NCI-H1048 (cell line): ENCODE measurements at places on chromosomes 16 and 17.

DNA sequence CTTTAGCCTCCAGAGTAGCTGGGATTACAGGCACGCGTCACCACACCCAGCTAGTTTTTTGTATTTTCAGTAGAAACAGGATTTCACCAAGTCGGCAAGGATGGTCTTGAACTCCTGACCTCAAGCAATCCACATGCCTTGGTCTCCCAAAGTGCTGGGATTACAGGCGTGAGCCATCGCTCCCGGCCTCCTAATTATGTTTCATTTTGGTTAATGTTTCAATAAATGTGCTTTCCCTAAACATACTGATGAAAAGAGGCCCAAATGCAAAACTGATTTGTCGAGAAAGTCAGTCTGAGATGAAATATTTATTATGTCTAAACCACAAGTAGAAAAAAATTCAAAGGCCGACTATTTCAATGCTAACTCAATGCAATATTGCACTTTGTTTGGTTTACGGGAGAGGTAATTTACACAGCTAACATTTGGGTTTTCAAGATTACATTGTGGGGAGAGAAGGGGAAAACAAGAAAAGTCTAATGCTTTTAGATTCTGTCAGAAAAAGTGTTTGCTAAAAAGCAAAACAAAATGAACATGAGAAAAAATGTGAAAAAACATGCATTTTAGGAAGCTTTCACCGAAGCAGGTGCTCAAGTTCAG, 9.8 kb downstream of the STAT3 start:
- DNase-seq: no peak

DNA sequence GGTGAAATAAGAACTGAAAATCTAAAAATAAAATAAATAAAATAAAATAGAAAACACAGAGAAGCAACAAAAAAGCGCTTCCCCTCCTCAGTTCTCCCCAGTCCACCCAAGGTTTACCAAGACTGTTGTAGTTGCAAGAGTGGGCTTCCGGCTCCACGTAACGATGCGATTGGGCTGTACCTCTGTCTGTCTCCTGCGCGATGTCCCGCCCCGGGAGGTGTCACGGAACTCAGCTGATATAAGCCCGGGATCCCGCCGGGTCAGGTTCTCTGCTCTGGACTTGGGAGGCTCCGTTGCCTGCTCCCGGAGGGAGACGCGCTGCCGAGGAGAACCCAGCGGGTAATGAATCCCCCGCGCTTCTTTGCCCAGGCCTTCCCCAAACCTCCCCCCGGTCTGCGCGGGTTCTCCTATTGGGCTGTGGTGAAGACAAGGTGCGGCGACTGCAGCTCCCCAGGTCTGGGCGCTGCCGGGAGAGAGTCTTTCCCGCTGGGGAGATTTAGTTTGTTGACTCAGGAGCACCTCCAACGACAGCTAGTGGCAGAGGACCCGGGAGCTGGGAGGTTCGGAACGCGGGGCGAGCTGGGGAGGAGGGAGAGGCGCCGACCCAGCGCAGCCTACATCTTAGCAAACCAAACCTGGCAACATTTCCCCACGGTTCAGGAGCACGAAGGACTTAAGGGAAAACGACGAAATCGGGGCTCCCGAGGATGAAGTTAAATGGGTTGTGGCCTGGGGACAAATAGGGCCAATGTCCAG, at the start of gene SLFN5:
SLFN5 (plus strand) TSS at position 268 of the 756 bp plus-strand sequence. CDS start 15,619 bp downstream, outside the sequence.
- peak; percentile 76 for DNase-seq

DNA sequence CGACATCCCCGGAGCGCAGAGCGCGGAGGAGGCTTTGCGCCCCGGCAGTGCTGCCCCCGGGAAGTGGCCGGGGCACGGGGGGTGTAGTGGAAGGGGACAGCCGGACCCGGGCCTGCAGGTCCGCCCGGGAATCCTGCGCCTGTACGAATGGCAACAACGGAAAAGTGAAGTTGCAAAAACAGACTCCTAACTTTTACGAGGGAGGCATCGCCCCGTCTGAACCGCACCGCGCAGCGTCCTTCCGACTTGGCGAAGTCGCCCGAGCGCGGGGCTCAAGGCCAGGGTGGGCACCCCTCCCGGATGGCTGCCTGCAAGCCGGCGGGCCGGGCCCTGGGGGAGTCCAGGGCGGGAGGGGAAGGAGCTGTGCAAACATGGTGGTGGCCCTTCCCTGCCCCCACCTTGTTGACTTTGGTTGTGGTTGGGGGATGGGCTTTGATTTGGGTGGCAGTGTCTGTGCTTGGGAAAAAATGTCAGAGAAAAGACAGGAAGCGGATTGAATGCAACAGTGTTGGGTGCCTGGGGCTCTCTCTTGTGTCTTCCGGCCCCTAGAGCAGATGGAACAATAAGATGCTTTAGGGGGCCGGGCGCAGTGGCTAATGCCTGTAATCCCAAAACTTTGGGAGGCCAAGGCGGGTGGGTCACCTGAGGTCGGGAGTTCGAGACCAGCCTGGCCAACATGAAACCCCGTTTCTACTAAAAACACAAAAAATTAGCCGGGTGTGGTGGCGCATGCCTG, 675 bp downstream of the RNF213 start:
- DNase-seq: no peak

DNA sequence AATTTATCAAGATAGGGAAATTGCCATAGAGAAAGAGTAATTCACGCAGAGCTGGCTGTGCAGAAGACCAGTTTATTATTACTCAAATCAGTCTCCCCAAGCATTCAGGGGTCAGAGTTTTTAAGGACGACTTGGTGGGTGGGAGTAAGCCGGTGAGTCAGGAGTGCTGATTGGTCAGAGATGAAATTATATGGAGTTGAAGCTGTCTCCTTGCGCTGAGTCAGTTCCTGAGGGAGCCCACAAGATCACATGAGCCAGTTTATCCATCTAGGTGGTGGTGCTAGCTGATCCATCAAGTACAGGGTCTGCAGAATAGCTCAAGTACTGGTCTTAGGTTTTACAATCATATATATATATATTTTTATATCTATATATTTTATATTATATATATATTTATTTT, 6.0 kb upstream of the AQP8 start:
- no peak for DNase-seq

DNA sequence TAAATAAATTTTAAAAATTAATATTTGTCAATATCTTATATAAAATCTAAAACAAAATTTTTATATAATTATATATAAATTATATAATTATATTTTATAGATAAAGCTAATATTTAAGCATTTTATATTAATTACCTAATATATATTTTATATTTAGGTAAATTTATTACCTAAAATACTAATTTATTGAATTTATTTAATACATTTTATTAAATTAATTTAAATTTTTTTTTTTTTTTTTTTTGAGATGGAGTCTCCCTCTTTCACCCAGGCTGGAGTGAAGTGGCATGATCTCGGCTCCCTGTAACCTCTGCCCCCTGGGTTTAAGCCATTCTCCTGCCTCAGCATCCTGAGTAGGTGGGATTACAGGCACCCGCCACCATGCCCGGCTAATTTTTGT, 22.4 kb downstream of the ATAD5 start:
- DNase-seq: no peak

GRCh38 chr17:7001318-7001961, 5.6 kb downstream of the ALOX12 start:
- DNase-seq: no peak

GRCh38 chr16:11327277-11328171, 17.7 kb upstream of the RMI2 start:
- no peak for DNase-seq

DNA sequence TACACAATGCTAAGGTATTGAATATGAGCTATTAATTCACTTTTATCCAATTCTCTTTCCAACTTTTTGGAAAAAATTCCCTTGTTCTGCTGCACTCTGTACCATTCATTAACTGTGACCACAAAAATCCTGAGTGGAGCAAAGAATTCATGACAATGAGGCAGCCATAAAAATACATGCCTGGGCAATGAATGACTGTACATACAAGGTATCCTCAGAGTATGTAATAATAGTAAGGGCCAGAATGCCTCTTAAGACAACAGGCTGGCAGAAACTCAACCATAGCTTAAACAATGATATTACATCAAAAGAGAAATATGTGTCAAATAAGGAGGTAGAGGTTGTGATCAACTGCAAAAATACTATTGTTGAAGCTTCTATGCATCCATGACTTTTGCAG, 74.7 kb upstream of the CA10 start:
- DNase-seq: no peak

DNA sequence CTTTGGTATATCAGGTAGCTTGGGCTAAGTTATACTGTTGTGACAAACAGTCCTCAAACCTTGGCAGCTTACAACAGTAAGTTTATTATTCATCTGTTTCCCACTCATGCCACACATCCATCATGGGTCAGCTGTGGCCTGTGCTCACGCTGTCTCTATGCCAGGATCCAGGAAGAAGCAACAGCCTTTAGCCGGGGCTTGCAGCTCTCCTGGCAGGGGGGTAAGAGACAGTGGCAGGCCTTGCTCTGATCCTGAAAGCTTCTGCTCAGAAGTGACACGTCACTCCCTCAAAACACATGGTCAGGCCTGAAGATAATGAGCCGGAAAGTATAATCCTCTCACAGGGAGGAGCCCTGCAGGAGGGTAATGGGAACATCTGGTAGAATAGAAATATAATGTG, 377.6 kb downstream of the CPPED1 start:
- DNase-seq: no peak
